ENCODE measurements at places on chromosomes 4 and X. TPM values are rescaled to one million over a fixed set of nuclear protein-coding genes. Genes with fewer than 3 reads are reported as not detected.

DNA sequence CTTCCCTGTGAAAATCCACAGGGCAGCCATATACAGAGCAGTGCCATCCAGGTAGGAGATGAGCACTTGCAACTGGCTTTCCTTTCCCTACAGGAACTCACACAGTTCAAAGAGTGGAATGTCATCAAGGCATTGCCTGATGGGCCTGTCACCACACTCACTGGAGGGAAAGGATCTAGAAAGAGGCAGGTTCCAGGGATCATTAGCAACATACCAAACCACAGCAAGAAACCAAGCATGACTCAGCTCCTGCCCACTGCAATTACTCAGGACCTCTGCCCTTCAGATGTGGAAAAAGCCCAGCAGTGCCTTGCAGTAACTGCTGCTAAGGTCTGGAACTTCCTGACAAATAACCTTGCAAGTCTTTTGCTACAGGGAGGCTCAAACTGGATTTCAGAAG lies 101.2 kb downstream of the ZNF674 start:
- H3K27ac ChIP-seq = no peak overlapping the region
- H3K4me3 ChIP-seq = no peak overlapping the region
- H3K27me3 ChIP-seq = no peaks in the 10 kb centered on the region
- H3K4me1 ChIP-seq = no peaks in the 10 kb centered on the region
- no peak for DNase-seq

- no peaks in the 10 kb centered on the region for H3K36me3 ChIP-seq
- no peaks in the 10 kb centered on the region for H3K27me3 ChIP-seq
- no peak overlapping the region for H3K27ac ChIP-seq
- H3K4me3 ChIP-seq = no peak overlapping the region
- no peak for DNase-seq
- H3K4me1 ChIP-seq = no peaks in the 10 kb centered on the region
Measured at GRCh38 chr4:184477201-184477999, 3.0 kb upstream of the IRF2 start.

LCORL gene
- 16.9 TPM for total RNA-seq

CSAG2 gene
- not detected for total RNA-seq

GRCh38 chr4:167893531-167893930 lies 198.8 kb upstream of the ANXA10 start:
- no peaks in the 10 kb centered on the region for H3K36me3 ChIP-seq
- H3K27me3 ChIP-seq = no peaks in the 10 kb centered on the region
- DNase-seq = no peak
- no peak overlapping the region for H3K4me3 ChIP-seq
- no peaks in the 10 kb centered on the region for H3K4me1 ChIP-seq

HS6ST2 gene
- total RNA-seq = 23.8 TPM

- no peak for DNase-seq
- H3K27ac ChIP-seq = no peak overlapping the region
- no peaks in the 10 kb centered on the region for H3K27me3 ChIP-seq
- no peaks in the 10 kb centered on the region for H3K36me3 ChIP-seq
Measured at GRCh38 chrX:97494756-97495372, 611.2 kb downstream of the RPA4 start.

DNA sequence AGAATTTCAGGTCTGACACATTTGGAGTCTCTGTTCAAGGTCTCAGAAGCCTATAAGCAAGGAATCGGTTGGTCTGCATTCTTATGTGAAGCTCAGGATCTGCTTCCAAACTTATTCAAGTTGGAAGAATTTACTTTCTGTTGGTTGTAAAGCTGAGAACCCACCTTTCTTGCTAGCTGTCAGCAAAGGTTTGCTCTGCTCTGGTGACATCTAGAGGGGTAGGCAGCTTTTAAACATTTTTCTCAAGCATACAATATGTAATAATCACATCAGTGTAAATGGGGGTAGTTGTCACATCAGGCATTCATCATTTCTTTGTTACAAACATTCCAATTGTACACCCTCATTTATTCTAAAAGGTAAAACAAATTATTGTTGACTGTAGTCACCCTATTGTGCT lies 935.2 kb downstream of the TRAM1L1 start:
- H3K4me3 ChIP-seq = no peak overlapping the region
- no peaks in the 10 kb centered on the region for H3K36me3 ChIP-seq
- no peak for DNase-seq
- no peaks in the 10 kb centered on the region for H3K27me3 ChIP-seq
